ENCODE measurements at places on chromosomes 5 and 9.

DNA sequence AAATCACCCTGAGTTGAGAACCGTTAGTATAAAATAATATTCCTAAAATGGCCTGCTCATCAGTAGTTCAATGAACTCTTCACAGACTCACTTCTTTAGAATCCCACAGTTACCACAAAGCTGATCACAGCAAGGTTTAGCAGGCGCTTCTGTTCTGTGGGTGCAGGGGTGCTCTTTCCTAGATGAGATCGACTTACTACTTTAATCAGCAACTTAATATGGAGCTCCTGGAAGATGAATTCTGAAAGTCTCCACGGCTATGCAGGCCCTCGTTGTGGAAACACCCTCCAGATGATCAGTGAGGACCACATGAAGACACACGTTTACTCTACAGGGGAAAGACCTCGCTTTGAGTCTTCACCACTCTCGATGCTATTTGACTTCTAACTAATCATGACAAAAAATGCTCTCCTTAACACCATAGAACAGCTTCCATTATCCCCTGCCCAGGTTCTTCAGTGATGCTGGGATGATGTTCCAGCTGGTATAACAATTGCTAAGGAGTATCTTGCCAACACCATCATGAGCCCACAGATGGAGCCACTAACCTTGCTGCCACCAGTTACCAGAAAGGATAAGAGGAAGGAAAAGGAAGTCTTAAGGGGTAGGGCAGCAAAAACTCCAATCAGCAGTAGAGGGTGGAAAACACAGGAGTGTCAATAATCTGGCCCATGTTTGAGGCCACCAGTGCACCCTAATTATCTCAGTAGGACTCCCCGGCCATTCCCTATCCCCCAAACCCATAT is 17.9 kb upstream of the GPX8 start:
- DNase-seq = no peak

DNA sequence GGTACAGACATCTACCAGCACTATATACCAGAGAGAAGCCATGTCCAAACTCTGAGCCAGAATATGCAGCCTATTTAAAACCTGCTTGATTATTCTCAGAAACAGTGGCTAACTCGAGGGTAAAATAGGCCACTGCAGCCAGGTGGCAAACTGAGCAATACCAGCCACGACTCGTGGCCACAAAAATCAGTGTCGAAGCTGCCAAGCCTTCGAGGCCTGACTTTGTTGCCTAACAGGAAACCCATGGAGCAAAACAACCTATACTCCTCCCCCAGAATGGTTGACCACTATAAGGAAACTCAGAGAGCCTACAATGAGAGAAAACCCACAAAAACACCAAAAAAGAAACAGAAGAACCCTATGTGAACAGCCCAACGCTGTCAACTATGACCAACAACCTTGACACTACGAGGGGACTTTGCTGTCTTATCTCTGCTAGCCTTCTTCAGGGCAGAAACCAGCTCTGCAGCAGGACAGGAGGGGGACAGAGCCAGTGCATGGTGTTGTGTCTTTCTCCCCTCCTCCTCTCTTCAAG is 133.8 kb downstream of the TMEM174 start:
- peak; percentile 34 for DNase-seq

DNA sequence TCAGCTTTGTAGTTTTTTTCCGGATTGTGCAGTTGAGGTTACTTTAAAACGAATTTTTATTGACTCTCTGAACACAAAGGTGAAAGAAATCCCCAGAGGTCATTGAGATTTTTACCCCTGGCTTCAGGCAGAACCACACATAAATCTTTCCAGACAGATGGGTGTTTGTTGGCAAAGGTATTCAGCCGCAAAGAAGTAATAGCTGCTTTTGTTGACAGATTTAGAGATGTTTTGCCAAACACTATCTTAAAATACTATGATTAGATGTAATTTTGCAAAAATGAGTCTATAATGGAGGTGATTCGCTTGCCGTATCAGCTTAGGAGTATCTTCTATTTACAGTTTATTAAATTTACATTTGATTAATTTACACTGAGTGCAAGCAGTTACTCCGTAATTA is 418.3 kb upstream of the CLINT1 start:
- no peak for DNase-seq

DNA sequence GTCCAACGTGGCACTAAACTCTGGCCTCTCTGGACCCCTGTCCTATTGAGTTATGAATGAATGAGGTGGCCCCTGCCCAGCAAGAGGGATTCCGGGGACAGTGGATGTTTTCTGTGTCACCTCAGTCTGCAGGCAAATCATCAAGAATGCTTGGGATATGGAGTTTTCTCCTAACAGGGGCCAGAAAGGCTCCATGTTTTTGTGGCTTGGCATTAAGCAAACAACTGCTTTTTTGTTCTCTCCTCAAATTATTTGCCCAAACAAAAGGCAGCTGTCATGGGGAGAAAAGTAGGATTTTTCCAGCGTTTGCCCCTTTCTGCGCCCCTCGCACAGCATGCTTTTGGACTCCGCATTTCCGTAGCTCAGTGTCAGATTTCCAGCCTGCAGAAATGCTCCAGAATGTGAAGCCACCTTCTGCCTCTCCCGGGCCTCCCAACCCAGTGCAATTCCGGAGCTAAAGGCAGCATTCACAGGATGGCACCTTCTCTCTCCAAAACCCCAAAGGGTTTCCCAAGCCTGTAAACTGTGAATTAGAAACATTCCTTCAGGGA is 553.3 kb downstream of the CCDC171 start:
- no peak for DNase-seq

DNA sequence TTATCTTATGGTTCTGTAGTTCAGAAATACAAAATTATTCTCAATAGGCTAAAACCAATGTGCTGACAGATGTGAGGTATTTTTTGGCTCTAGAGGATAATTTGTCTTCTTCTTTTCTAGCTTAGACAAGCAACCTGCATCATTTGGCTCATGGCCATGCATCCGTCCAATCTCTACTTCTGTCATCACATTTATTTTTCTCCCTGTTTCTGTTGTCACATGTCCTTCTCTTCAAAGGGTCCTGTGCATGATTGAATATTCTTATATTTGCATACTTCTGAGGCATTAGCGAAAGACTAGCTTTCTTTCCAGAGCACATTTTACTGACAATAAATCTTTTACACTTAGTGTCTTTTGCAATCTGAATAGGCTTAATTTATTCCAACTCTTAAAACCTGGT is 564.7 kb downstream of the CDH10 start:
- no peak for DNase-seq

- DNase-seq = no peak
These were observed 54.9 kb upstream of the RPL26L1 start for GRCh38 chr5:172904312-172904642.

Measured in choroid plexus epithelial cell (primary cell).